ENCODE measurements at places on chromosomes 3 and 15. TPM values are rescaled to one million over a fixed set of nuclear protein-coding genes. Genes with fewer than 3 reads are reported as not detected.

The MORC1 gene
- not detected for total RNA-seq

The ZKSCAN7 gene
- 0.98 TPM for total RNA-seq

The RTP4 gene
- total RNA-seq = 23.2 TPM

DNA sequence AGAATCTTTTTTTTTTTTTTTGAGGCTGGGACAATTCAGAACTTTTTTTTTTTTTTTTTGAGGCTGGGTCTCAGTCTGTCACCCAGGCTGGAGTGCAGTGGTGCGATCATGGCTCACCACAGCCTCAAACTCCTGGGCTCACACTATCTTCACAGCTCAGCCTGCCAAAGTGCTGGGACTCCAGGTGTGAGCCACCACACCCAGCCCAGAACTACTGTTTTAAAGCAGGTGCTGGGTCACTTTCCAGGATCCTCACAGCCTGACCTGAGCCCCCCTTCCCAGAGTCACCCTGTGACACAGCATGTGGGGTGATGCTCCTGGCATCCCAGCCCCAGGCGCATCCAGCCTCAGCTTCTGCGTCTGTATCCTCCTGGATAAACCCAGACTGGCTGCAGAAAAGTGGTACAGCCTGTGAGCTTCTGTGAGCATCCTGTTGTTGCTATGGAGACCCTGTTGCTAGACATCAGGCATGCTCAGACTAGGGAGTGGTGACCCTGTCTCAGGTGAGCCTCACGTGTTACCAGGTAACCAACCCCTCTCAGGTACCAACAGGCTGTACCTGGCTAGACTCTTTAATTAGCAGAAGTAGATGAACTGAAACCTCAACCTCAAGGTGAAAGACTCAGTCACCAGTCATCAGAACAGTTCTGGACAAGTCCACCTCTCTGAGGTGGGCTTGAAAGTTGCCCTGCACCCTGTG is 15.0 kb downstream of the KLF13 start:
- DNase-seq = no peak
- peaks cover 34% of the 10 kb centered on the region for H3K36me3 ChIP-seq
- H3K4me3 ChIP-seq = no peak overlapping the region

DNA sequence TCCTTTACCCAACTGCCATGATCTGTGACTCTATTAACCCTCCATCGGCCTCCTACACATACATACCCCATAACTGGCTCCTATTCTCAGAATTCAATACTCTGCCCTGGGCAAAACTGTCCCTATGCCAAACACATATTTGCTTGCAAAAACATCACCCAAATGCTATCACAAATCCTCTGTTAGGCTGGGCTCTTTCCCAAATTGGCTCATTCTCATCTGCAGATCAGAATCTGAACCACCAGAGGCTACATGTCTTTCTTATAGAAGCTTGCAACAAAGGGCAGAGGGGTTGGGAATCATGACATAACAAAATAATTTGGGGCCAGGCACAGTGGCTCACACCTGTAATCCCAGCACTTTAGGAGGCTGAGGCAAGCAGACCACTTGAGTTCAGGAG is 45.4 kb upstream of the GOLM2 start:
- DNase-seq = no peak
- H3K36me3 ChIP-seq = no peaks in the 10 kb centered on the region
- peaks cover 6% of the 10 kb centered on the region for H3K27me3 ChIP-seq
- H3K4me3 ChIP-seq = no peak overlapping the region
- no peaks in the 10 kb centered on the region for H3K4me1 ChIP-seq
- no peak overlapping the region for H3K27ac ChIP-seq

GRCh38 chr3:126533506-126533905 is 9.6 kb downstream of the CHST13 start:
- H3K4me1 ChIP-seq = no peaks in the 10 kb centered on the region
- no peak overlapping the region for H3K27ac ChIP-seq
- H3K4me3 ChIP-seq = no peak overlapping the region
- DNase-seq = no peak
- H3K27me3 ChIP-seq = peaks cover 12% of the 10 kb centered on the region

GRCh38 chr3:195003893-195004289 is 267.1 kb downstream of the XXYLT1 start:
- no peak for DNase-seq
- H3K4me1 ChIP-seq = no peaks in the 10 kb centered on the region
- peaks cover 22% of the 10 kb centered on the region for H3K27me3 ChIP-seq
- H3K4me3 ChIP-seq = no peak overlapping the region
- no peaks in the 10 kb centered on the region for H3K36me3 ChIP-seq

- no peak overlapping the region for H3K4me3 ChIP-seq
- H3K36me3 ChIP-seq = peaks cover 54% of the 10 kb centered on the region
- H3K27ac ChIP-seq = no peak overlapping the region
- H3K4me1 ChIP-seq = peaks cover 13% of the 10 kb centered on the region
- no peaks in the 10 kb centered on the region for H3K27me3 ChIP-seq
Measured at GRCh38 chr3:47010111-47010712, 30.7 kb downstream of the NBEAL2 start.

- peaks cover 3% of the 10 kb centered on the region for H3K27me3 ChIP-seq
- H3K4me1 ChIP-seq = no peaks in the 10 kb centered on the region
- no peak for DNase-seq
- H3K4me3 ChIP-seq = no peak overlapping the region
Measured at GRCh38 chr15:73398861-73399260, 30.1 kb upstream of the HCN4 start.

GRCh38 chr15:73344056-73344455 is 24.7 kb downstream of the HCN4 start:
- H3K4me1 ChIP-seq = no peaks in the 10 kb centered on the region
- DNase-seq = no peak
- no peak overlapping the region for H3K4me3 ChIP-seq
- no peaks in the 10 kb centered on the region for H3K36me3 ChIP-seq
- H3K27ac ChIP-seq = no peak overlapping the region
- no peaks in the 10 kb centered on the region for H3K27me3 ChIP-seq

DNA sequence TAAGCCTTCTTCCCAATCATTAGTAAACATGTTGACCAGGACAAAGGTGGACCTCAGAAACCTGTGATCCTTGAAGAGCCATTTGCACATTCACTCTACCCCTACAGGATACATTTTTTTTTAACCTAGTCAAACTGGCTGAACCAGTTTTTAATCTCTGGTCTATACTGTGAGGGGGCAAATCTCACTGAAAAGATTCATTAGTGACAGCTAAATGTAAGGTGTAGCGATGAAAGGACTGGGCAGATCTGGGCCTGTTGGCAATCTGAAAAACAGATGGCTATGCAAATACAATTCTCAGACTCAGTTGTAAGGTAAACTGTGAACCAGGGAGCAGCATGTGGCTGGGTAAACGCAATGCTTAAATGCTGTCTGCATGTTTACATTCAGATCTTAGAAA is 75.6 kb upstream of the SNTN start:
- no peaks in the 10 kb centered on the region for H3K4me1 ChIP-seq
- H3K27ac ChIP-seq = no peak overlapping the region
- H3K36me3 ChIP-seq = no peaks in the 10 kb centered on the region
- no peak for DNase-seq
- H3K27me3 ChIP-seq = no peaks in the 10 kb centered on the region

DNA sequence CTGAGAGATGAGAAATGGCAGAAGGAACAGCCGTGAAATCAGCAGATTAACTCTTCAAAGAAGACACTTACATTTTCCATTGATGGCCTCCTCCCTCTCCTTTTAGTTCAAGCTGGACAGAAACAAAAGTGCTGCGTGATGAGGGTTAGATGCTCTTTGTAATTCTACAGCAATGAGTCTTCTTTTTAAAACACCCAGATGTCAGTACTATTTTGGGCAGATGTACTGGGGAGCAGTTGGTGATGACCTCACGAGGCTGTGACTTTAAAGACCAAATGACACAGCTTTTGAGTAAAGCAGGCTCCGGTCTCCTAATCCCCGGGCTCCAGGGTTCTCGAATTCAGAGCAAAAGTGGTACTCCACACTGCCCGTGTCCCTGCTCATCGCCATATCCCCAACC is 198.2 kb downstream of the SLCO3A1 start:
- no peaks in the 10 kb centered on the region for H3K27me3 ChIP-seq
- no peak overlapping the region for H3K27ac ChIP-seq
- no peak for DNase-seq
- no peak overlapping the region for H3K4me3 ChIP-seq
- no peaks in the 10 kb centered on the region for H3K36me3 ChIP-seq

- H3K4me3 ChIP-seq = no peak overlapping the region
- H3K4me1 ChIP-seq = peaks cover 1% of the 10 kb centered on the region
- no peaks in the 10 kb centered on the region for H3K36me3 ChIP-seq
- no peak overlapping the region for H3K27ac ChIP-seq
- DNase-seq = no peak
Measured at GRCh38 chr3:41601404-41601987, 360.4 kb downstream of the ULK4 start.

DNA sequence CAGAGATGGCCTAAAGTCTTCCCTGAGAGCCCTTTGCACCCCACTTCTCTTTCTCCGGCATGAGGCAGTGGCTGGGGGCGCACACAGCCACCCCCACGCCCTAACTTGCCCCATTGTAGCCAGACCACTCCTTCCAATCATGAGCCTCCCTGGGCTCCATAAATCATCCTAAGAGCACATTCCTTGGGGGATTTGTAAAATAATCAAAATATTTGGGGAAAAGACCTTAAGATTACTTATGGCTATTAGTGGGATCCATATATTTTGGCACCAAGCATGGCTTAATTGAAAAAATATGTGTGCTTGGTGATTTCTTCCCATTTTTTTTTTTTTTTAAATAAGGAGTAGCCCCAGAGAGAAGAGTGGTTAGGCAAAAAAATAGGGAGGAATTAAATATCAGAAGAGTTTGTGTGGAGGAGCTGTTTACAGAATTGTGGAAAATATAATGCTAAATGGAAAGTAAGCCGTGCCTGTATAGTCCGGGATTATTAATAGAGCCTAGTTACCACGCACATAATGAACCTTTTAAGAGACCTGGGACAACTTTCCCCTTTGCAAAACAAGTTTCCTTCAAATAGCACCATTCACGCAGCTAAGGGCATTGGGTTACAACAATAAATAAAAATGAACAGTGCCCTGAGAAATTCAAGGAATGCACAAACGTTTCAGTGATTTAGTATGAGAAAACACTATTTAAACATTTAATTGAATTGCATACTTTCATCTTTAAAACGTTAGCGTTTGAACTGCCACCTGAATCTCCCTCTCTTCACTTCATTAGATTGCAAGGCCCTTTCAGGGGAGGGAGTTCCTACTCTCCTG is 46.1 kb downstream of the SMAD6 start:
- no peak for DNase-seq
- H3K27me3 ChIP-seq = peaks cover 1% of the 10 kb centered on the region
- H3K27ac ChIP-seq = no peak overlapping the region
- H3K36me3 ChIP-seq = no peaks in the 10 kb centered on the region
- no peak overlapping the region for H3K4me3 ChIP-seq

GRCh38 chr15:59828861-59829260 is 139.7 kb upstream of the BNIP2 start:
- H3K4me1 ChIP-seq = no peaks in the 10 kb centered on the region
- H3K36me3 ChIP-seq = no peaks in the 10 kb centered on the region
- H3K4me3 ChIP-seq = no peak overlapping the region

GRCh38 chr3:189826566-189826965 is 195.4 kb downstream of the TP63 start:
- no peaks in the 10 kb centered on the region for H3K4me1 ChIP-seq

- peaks cover 5% of the 10 kb centered on the region for H3K4me1 ChIP-seq
- H3K36me3 ChIP-seq = peaks cover 9% of the 10 kb centered on the region
- no peak for DNase-seq
- H3K27me3 ChIP-seq = peaks cover 89% of the 10 kb centered on the region
- H3K4me3 ChIP-seq = no peak overlapping the region
- no peak overlapping the region for H3K27ac ChIP-seq
Measured at GRCh38 chr15:52795464-52796227, 5.5 kb upstream of the ONECUT1 start.

DNA sequence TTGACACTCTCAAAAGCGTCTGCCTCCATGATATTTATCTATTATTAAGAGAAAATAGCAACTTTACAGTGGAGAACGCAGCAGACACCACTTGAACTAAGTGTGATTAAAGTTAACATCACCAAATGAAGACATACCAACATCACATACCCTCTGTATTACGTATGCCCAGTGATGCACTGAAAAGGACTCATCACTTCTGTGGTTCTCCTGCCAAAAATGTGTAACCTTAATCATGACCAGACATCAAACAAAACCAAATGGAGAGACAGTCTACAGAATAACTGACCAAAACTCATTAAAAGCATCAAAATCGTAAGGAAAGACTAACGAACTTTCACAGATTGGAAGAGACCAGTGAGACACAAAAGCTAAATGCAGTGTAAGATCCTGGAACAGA is 103.2 kb downstream of the PPP2R3A start:
- H3K36me3 ChIP-seq = no peaks in the 10 kb centered on the region
- no peak for DNase-seq
- peaks cover 13% of the 10 kb centered on the region for H3K27me3 ChIP-seq
- no peak overlapping the region for H3K27ac ChIP-seq
- peaks cover 5% of the 10 kb centered on the region for H3K4me1 ChIP-seq
- no peak overlapping the region for H3K4me3 ChIP-seq

- H3K27ac ChIP-seq = no peak overlapping the region
- no peak overlapping the region for H3K4me3 ChIP-seq
- H3K4me1 ChIP-seq = peaks cover 36% of the 10 kb centered on the region
- H3K27me3 ChIP-seq = no peaks in the 10 kb centered on the region
Measured at GRCh38 chr15:50190166-50190570, 8.2 kb downstream of the SLC27A2 start.

- no peaks in the 10 kb centered on the region for H3K4me1 ChIP-seq
- H3K27ac ChIP-seq = no peak overlapping the region
- H3K4me3 ChIP-seq = no peak overlapping the region
- DNase-seq = no peak
Measured at GRCh38 chr15:35304389-35304788, 219.3 kb upstream of the NANOGP8 start.

DNA sequence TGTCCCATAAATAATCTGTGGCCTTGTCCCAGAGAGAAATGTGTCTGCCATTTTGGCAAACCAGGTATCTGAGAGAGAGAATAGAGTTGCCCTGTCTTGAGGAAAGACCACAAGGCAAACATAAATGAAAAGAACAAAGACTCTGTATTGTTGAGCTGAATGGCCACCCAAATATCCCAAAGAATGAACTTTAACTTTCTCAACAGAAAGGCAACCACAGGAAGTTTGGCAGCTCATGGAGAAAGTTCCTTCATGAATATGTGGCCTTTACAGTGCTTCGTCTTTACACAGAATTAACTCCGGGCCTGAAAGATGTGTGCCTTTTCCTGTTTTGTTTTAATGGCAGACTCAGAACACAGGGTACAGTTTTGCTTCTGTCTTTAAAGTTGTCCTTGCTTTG is 41.4 kb upstream of the THBS1 start:
- H3K36me3 ChIP-seq = no peaks in the 10 kb centered on the region
- no peak for DNase-seq
- H3K27me3 ChIP-seq = peaks cover 1% of the 10 kb centered on the region
- no peak overlapping the region for H3K27ac ChIP-seq
- no peaks in the 10 kb centered on the region for H3K4me1 ChIP-seq

Data from activated CD4-positive, alpha-beta memory T cell treated with anti-CD3 and anti-CD28 coated beads, Interleukin-2, amount 10 ng/mL, durations not matched to agents 7 days and 5 days (primary cell).